Activated CD4-positive, alpha-beta T cell treated with anti-CD3 and anti-CD28 coated beads, Interleukin-2, amount 50 U/mL, for 24 hours (primary cell): ENCODE measurements at places on chromosomes 12 and 14.

DNA sequence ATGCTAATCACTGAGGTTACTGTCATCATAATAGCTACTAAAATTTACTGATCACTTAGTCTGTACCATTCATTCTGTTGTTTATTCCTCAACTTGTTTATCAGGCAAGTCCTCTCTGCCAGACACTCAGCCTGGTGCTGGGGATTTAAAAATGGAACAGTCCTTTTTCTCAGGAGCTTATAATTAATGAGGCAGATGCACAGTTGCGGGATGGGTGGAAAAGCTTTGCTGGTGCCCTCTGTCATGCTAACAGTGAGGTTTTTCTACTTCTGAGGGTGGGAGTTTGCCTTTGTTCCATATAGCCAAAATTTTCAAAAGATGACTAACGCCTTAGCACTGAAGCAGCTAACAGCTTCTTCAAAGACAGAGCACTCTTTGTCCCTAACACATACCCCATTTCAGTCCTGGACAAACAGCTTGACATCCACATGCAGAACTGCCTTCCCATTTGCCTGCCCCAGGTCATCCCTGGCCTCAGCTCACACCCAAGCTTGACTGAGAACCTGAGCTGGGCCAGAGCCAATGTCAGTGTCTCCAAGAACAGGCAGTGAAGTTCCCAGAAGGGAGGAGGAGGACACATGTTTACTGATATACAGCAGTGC is 30.8 kb upstream of the HSPB8 start:
- DNase-seq, result no peak

DNA sequence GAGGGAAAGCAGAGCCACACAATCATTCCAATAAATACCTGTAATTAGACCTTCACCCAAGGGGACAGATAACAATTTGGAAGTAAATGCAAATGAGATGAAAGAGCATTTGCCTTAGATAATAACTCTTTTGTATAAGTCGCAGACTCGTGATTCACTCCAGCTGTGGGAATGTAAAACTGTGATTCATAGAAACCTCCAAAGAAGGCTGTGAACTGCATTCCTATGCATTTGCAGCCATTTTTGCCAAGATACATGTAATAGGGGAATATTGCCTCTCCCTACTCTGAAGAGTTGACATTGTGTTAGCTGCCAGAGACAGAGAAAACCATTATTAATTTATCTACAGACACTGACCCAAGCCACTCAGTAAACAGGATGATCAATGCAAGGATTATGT is 181.9 kb upstream of the ARHGAP5 start:
- no peak for DNase-seq

- no peak for DNase-seq
These were observed 31.3 kb downstream of the MMAB start for GRCh38 chr12:109542014-109542413.

DNA sequence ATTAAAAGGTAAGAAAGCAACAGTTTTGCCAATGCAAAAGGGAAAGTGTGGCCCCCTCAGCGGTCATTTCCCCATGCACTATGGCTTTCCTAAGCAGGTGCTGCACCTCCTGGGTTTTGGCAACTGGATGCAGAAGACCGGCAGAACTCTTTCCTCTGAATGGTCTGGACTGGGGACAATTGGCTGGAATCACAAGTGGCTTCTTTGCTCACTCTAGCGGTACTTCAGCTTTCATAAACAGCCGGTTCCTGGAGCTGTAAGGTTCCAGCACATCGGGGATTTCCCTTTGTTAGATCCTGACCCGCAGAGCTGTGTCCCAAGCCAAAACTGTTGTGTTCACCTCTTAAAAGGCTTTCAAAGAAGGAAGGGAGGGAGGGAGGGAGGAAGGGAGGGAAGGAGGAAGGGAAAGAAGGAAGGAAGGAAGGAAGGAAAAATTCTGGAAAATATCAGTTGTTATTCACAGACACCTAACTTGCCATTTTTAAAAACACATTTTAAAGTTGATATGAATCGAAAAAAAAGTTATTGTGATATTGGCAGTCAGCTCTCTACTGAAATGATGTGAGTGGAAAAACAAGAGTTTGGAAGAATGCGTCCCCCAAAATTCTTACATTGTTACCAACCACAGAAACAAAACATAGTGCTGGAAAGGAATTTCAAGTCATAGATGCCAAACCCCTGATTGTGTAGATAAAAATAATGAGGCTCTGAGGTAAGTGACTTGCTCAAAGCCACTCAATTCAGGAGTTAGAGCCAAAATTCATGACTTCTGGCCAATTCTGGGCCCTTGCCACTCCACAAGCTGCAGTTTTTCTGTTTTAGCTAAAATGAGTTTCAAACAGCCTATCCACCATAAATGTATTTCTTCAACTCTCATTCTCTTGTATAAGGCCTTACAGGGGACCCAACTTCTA is 220.6 kb upstream of the HMGA2 start:
- DNase-seq, result no peak

- no peak for DNase-seq
These were observed 36.4 kb downstream of the BBS10 start for GRCh38 chr12:76311796-76312195.

GRCh38 chr14:35196571-35196970 is 74.2 kb downstream of the PRORP start:
- no peak for DNase-seq

GRCh38 chr12:10740182-10740581 is 17.1 kb upstream of the YBX3 start:
- DNase-seq, result no peak

DNA sequence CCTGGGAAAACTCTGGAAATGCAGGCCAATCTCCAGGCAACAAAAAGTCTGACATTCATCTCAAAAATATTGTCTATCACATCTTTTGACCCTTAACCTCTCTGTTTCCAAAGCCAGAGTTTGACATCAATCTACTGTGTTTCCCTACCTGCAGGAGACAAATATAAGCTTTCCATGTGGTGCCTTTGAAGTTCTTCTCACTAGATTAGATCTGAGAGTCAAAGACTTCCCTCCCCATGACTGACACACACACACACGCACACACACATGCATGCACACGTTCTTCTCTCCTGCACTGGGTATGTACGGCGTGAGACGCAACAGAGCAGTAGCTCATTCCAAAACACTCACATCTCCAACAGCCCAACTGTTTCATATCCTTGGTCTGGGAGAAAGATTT is 8.1 kb upstream of the ITPR2 start:
- no peak for DNase-seq

- no peak for DNase-seq
These were observed 28.1 kb downstream of the ZFYVE21 start for GRCh38 chr14:103743691-103744090.

GRCh38 chr12:11618046-11618445 is 31.4 kb upstream of the ETV6 start:
- no peak for DNase-seq

- no peak for DNase-seq
These were observed 259.6 kb upstream of the ATP2B1 start for GRCh38 chr12:89968151-89968700.

DNA sequence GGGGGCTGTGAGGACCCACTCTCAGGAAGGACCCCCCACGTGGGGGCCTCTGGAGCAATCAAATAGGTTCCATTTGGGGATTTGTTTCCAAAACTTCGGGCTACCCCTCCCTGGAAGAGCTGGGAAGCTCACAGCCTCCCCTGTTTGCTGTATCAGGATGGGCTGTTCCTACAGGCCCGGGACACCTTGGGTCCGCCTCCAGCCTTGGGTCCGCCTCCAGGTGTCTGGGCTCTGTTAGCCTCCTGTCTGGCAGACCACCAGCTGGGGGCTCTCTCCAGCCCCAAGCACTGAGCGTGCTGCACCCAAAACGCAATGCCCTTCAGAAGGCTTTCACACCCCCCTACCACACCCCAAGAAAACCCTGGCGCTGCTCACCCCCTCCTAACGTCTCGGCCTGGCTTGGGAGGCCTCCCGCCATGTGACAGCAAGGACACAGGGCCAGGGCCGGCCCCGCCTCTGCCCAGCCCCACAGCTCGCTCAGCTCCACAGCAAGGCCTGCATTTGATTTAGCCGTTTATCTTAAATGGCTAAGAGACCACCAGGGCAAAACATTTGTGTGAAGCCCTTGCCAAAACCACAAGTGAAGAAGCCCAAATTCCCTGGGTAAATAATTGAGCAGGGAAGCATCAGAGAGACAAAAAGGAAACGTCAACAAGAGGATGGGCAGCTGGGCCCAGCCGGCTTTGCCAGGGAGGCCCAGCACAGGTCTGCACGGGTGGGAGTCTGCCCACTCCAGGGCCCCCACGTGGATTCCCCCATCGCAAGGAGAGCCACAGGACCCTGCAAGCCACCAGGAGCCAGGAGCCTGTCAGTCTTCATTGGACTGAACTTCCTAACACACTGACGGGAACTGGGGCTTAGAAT is 39.9 kb downstream of the BCL11B start:
- DNase-seq, result no peak

GRCh38 chr14:53062856-53063255 is 90.3 kb downstream of the DDHD1 start:
- no peak for DNase-seq

DNA sequence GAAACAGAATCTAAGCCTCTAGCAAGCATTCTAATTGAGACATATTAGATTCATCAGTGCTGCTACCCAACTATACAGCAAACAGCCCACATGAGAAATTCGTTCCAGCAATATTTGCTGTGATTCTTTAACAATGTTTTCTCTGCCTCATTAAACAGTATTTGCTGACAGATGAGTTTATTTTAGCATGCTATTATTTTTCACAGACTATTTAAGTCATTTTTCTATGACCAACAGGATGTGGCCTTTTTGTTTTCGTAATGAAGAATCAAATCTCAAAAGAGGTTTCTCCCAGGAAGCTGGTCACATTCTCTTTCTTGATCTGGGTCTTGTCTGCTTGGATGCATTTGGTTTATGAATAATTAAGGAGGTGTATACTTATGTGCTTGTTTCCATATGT is 23.2 kb upstream of the SERPINA12 start:
- DNase-seq, result no peak

DNA sequence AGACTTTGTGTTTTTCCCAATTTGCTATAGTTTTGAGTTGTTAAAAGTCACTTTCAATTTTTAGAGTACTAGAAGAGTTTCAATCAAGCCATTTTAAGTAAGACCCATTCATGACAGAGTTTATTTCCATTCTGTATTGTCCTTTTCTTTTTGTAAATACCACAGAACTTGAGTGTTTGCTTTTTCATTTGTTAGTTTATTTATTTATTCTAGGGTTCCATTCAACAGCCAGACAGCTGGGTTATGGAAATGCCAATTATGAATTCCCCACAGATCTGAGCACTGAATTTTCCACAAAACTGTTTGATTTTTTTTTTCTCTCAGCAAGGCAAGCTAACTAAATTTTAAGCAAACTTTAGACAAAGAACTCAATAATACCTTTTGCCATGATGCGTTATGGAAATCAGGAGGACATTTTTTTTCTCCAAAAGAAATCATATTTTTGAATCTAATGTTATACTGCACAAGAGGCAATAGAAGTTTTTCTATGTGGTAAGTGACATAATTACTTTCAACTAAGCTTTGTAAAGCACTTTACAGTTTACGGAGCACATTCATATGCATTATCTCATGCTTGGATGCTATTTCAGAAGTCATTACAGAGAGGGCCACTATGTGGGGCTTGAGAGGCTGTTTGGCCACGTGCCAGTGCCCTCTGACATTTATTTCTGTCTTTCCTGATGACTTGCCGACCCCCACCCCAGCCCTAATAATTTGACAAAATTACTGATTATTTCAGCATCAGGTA is 181.5 kb downstream of the VRK1 start:
- DNase-seq, result no peak

DNA sequence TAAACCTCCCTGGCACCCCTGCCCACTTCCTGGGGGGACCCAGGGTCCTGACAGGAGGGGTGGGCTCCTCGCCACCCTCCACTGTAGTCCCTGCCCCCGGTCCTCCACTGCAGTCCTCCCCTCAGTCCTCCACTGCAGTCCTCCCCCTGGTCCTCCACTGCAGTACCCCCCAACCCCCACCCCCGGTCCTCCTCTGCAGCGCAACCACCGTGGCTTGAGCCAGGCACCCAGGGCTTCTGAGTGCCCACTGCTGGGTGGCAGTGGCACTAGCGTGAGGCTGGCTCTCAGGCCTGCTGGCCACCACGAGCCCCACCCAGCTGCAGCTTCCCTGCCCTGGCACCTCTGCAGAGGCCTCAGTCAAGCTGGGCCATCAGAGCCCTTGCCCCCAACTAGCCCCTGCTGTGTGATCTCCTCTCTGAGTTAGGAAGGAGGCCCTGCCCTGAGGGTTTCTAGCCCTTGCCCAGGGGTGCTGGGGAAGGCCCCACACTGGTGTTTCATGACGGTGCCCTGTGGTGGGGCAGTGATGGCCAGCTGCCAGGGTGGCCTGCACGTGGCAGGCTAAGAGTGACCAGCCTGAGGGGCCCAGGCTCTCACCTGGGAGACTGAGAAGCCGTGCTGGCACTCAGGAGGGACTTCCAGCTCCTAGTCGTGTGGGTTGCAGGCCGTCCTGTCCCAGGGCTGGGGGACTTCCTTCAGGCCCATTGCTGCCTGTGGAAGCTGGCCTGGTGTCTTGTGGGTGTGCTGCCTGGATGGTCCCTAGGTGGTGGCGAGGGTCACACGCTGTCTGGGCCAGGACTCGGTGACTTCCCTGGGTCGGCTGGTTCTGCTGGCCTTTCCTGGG is 9.7 kb downstream of the CEP170B start:
- DNase-seq, result no peak

DNA sequence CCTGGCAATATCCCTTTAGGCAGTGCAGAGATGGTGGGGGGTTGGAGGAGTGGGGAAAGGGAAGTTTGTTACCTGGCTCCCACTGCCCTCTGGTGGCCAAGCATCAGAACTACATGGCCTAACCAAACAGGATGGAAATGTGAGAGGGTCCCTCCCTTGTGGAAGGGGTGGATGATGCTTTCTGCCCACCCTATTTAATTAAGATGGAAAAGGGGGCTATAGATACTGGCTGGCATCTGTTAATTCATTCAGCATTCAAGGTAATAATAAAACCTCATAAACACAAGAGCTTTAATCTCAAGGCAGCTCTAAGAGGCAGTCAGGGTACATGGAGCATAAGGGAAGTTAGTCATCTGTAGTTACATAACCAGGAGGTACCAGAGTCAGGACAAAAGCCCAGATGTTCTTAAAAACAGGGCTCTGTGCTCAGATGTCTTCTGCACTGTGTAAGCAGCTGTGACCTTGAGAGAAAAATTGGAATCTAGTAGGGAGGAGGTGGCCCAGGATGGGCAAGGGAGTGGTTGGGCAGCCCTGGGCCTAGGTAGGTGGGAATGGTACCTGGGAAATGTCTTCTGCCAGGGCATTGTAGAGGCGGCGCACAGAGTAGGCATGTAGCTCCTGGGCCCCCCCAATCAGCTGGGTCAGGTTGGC is 4.6 kb downstream of the AP1G2 start:
- no peak for DNase-seq
